ENCODE measurements at places on chromosomes 2 and 18. TPM values are rescaled to one million over a fixed set of nuclear protein-coding genes. Genes with fewer than 3 reads are reported as not detected.

- DNase-seq, result no peak
- H3K27me3 ChIP-seq, result no peaks in the 10 kb centered on the region
- H3K27ac ChIP-seq, result no peak overlapping the region
- no peaks in the 10 kb centered on the region for H3K4me1 ChIP-seq
Observed at GRCh38 chr18:3097082-3097481, 84.1 kb upstream of the LPIN2 start.

Gene SPATA3
- not detected for total RNA-seq

- H3K36me3 ChIP-seq, result no peaks in the 10 kb centered on the region
- DNase-seq, result no peak
- no peak overlapping the region for H3K4me3 ChIP-seq
- no peak overlapping the region for H3K27ac ChIP-seq
- no peaks in the 10 kb centered on the region for H3K27me3 ChIP-seq
Observed at GRCh38 chr18:22020127-22020866, 149.1 kb upstream of the GATA6 start.

DNA sequence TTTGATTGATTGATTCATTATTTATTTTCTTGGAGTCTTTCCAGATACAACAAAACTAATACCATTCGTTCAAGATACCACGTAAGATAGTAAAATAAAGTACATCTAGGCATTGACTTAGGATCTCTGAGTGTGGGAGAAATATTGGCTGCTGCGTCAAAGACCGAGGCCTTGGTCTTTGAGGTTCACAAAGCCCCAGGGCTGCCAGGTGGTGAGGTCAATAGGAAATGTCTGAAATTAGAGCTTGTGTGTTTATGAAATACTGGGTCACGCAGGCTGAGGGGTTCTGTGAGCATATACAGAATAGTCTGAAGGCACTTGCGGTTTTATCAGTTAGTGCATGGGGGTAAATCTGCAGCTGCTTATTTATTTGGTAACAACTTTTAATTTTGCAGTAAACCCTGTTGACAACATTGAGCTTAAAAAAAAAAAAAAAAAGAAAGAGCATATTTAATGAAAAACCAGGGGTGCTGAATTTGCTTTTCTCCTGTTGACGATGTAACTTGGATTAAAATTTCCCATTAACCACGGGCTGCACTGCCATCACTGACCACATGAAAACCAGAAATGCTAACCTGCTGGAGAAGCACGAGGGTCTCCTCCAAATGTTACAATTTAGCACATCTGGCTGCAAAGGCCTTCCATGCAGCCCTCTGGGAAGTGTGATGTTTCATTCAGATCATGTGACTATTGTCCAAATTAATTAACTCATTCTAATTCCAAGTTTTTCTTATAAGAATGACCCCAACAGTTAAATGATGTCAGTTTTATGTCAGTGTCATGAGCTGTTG is 27.1 kb upstream of the SERPINB12 start:
- H3K27me3 ChIP-seq, result no peaks in the 10 kb centered on the region
- H3K4me1 ChIP-seq, result no peaks in the 10 kb centered on the region
- H3K4me3 ChIP-seq, result no peak overlapping the region
- no peak for DNase-seq
- H3K36me3 ChIP-seq, result no peaks in the 10 kb centered on the region

- no peak overlapping the region for H3K4me3 ChIP-seq
- no peak overlapping the region for H3K27ac ChIP-seq
- H3K36me3 ChIP-seq, result no peaks in the 10 kb centered on the region
- no peaks in the 10 kb centered on the region for H3K4me1 ChIP-seq
- no peak for DNase-seq
Observed at GRCh38 chr18:10047237-10047636, 133.4 kb downstream of the VAPA start.

- H3K4me1 ChIP-seq, result peaks cover 41% of the 10 kb centered on the region
- no peak overlapping the region for H3K4me3 ChIP-seq
- no peak for DNase-seq
- no peak overlapping the region for H3K27ac ChIP-seq
Observed at GRCh38 chr2:157789933-157790511, 86.1 kb downstream of the ACVR1 start.

Gene RAB27B
- total RNA-seq, result 22.2 TPM

GRCh38 chr2:40096360-40096759 is 317.3 kb upstream of the THUMPD2 start:
- no peaks in the 10 kb centered on the region for H3K27me3 ChIP-seq
- no peak overlapping the region for H3K4me3 ChIP-seq
- H3K36me3 ChIP-seq, result no peaks in the 10 kb centered on the region
- DNase-seq, result no peak

DNA sequence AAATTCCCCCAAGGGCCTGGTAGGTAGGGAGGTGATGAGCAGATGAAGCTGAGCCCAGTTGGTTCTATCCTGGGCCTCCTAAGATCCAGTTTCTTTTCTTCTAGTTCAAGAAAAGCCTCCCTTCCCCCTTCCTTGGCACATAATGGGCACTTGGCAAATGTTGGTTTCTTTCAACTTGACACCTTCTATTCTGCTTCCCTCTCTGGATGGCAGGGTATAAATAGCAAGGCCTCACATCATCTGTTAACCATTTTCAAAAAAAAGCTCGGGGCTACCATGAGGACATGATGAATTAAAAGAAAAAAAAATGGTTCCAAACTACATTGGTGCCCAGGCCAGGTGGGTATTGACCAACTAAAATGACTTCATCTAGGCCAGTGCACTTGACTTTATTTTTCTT is 29.9 kb downstream of the CTAGE1 start:
- H3K27ac ChIP-seq, result no peak overlapping the region
- no peak for DNase-seq
- H3K4me3 ChIP-seq, result no peak overlapping the region
- no peaks in the 10 kb centered on the region for H3K36me3 ChIP-seq
- no peaks in the 10 kb centered on the region for H3K4me1 ChIP-seq

Gene CYP27A1
- 180 TPM for total RNA-seq
